ENCODE measurements at places on chromosomes 16 and 17.

GRCh38 chr17:62900096-62900495, 65.9 kb upstream of the TANC2 start:
- no peak for ATAC-seq

- no peak for ATAC-seq
Measured at GRCh38 chr16:85385463-85386331, 227.4 kb upstream of the GSE1 start.

DNA sequence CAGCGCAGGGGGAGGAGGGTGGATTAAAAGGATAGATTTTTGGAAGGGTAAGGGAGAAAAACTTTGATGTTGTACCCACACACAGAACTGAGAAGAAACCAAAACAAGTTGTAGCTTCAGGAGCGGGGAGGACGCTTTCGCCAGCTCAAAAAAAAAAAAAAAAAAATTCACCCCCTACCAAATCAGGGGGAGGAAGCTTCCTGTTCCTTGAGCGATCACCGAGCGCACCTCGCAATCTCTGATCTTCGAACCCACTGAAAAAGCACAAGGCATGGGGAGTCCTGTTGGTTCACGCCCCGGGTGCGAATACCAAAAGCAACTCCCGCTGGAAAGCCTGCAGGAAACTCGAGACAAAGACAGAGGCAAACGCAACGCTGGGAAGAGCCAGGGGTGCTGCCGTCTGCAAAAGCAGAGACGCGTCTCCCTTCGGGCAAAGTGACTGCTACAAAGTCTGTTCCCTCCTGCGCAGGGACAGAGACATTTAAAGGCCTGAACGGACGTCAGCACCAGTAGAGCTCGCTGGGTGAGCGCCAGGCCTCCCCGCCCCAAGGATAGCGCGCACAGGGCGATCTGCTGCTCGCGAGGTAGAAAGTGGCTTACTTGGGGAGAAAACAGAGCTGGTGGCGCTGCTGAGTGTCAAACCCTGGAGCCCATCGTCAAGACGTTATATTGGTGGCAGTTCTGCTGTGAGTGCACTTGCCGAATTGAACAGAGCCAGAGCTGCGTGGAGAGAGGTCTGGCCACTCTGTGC, 190.4 kb downstream of the USP22 start:
- ATAC-seq, result peak; percentile 31

GRCh38 chr17:66602659-66603384, 232.1 kb upstream of the CACNG5 start:
- no peak for ATAC-seq

GRCh38 chr16:920051-920681, 50.6 kb downstream of the LMF1 start:
- ATAC-seq, result no peak

GRCh38 chr16:4057439-4057877, 58.8 kb downstream of the ADCY9 start:
- ATAC-seq, result no peak

Measured in activated T-helper 17 cell treated with anti-CD3 and anti-CD28 coated beads, Interleukin-2, amount 50 U/mL, for 72 hours (primary cell).